ENCODE measurements at places on chromosomes 11 and 22.
A peak's percentile ranks its signal among the peaks of the same experiment; 100 is the strongest.

GRCh38 chr11:71246559-71246958 lies 5.8 kb downstream of the SHANK2 start:
- DNase-seq, result peak; percentile 77

DNA sequence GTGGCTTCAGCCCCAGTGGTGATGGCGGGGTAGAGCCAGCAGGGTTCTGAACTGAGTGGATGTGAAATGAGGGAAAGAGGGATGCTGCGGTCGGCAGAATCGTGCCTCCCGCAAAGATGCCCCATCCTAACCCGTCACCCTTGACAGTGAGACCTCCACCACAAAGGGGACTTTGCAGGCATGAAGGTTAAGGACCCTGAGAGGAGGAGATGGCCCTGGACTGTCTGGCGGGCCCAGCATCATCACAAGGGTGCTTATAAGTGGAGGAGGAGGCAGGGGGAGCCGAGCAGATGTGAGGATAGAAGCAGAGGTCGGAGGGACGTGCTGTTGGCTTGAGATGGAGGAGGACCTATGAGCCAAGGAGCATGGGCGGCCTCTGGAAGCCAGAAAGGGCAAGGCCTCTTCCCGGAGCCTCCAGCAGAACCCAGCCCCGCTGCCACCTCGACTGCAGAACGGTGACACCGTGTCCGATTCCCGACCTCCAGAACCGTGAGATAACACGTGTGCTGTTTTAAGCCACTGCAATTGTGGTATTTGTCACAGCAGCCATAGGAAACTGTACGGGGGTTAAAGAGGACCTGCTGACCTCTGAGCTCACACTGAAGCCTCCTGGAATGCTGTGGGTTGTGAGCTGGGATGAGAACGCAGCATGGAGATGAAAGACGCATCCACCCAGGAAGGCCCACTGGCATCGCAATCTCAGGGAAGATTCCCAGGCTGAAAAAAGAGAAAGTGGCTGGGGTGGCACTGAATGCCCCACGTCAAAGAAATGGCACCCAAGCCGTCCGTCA lies 10.9 kb downstream of the LINC01488 start:
- DNase-seq, result no peak

- DNase-seq, result no peak
Measured at GRCh38 chr22:20551805-20552442, 44.5 kb downstream of the MED15 start.

GRCh38 chr11:108112057-108112456 lies 9.3 kb upstream of the ACAT1 start:
- no peak for DNase-seq

DNA sequence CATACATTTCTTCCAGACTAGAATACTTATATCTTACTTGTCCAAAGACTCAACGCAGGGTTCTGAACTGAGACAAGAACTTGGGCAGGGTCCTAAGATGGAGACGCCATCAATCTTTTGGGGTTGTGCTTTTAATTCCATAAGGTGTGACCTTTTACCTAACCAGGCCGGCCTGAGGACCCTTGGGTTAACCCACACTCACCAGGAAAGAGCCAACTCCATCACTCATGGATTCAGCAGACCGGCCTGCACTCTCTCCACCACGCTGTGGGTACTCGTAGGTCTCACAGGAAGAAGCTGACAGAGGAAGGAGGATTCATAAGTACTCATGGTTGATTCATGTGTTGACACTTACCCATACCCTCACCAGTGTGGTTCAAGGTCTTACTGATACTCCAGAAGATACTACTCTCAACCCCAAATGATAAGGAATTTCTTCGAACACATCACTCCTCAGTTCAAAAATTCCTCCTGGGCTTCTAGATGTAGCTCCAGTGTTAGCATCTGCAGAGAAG lies 36.2 kb downstream of the USP35 start:
- DNase-seq, result no peak

GRCh38 chr11:130177782-130178181 lies 18.2 kb downstream of the ST14 start:
- DNase-seq, result no peak

GRCh38 chr11:43871051-43871450 lies 9.6 kb upstream of the ALKBH3 start:
- no peak for DNase-seq

DNA sequence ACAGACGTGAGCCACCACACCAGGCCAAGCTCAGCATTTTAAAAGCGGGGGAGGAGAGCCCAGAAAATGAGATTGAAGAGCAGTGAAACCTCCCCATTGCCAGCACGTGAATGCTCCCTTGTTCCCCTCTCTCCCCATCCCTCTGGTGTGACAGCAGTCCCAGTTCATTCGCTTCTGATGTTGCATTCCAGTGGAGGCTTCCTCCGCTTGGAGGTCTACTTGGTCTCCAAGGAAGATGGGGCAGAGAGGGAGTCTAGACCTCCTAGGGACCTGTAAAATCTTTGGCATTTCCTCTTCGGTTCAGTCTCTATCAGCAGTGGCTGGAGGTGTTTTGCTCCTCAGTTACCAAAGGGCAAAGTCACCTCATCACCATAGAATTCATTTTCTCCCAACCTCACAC lies 30.2 kb upstream of the EP300 start:
- no peak for DNase-seq

DNA sequence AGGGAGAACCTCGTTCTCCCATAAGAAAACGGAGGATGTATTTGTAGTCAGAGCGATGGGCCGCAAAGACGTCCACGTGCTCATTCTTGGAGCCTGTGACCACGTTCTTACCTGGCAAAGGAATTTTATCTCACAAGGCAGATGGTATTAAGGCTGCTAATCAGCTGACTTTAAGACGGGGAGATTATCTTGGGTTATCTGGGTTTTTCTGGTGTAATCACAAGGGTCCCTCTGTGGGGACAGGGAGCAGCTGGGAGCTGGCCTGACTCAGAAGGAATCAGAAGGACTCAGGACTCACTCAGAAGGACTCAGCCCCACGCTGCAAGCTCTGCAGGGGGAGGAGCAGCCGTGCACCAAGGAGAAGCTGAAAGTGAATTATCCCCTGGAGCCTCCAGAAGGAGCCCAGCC lies 7.5 kb upstream of the SIGIRR start:
- DNase-seq, result no peak

- DNase-seq, result no peak
Measured at GRCh38 chr11:36254713-36255112, 34.5 kb downstream of the COMMD9 start.

DNA sequence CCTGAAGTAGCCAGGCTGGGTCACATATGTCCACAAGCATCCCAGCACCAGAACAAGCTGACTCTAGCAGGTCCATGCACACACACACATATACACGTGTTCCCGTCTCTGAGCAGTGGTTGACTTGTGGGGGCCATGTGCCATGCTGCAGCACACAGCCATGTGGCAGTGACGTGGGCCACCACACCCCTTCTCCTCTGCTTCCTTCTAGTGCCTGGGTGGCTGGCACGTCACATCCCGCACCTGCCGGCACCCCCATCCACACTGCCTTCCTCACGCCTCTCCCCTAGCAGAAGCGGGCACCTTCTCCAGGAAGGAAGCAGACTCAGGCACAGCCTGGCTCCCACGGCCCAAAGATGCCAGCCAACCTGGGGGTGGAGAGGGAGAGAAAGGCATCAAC lies 9.5 kb downstream of the SYT7 start:
- no peak for DNase-seq

DNA sequence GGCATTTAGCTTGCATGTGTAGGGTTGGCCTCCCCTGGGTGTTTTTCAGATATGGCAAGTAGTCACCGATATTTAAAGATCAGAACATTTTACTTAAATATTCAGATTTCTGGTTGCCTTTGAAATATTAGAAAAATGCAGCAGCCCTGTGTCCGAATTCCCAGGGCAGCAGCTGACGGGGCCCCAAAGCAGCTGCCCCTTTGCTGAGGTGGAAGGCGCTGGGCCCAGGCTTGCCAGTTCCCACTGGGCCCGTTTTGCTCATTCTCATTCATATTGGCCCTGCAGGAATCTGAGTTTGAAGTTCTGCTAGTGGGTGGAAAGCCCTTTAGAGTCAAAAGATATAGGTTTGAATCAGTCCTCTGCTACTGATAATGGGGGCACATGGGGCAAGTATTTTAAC lies 692.1 kb downstream of the OPCML start:
- DNase-seq, result no peak

DNA sequence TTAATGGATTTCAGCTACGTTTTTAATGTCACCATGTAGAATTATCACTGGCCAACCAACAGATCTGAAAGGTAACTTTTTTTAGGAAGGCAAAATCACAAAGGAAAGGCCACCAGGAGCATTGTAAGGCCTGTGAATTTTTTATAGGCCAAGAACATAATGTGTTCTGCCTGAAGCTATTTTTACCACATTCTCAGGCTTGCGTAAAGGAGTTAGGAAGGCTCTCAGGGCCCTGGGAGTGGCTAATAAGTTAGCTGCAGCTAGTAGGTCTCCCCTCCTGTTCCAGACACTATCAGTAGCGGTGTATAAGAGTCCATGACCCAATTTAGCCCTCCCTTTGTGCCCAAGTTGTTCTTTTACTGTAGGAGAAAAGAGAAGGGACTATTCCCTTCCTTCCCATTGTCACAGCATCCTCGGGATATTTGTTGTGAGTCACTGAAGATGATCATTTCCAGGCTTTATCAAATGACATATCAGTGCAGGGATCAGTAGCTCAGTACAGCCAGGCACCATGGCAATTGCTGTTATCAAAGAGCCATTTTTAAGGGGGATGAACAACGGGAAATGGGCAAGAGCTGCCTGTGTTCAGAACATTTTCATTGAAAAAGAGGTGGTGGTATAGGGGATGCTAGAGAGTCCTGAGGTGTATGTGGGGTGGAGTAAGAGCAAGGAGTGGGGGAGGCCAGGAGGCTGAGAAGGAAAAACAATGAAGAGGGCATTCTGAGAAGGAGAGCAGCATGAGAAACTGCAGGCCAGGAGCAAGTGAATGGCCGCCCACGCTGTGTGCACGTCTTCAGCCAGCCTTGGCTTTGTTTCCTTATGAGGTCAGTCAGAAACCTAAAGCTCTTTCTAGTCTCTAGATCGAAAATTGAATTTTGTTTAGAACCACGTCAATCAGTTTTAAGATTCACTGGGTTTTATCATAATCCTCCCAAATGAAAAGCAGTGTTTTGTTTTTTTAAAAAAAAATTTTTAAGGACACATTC lies 940.3 kb downstream of the NTM start:
- DNase-seq, result no peak

DNA sequence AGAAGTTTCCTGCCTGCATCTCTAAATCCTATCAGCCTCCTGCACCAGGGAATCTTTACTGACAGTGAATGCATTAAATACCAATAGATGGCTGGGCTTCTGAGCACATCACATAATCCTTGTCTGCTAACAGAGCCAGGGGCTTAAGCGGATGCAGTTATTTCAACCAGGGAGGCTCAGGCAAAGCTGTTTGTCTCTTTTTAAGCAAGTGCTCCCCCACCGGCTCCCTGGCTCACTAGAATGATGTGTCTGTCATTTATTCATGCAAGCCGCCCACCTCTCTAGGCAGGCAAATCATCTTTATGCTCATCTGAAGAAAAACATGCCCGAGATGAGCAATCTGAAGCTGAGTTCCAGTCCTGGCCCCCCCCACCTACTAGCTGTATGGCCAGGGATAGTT lies 182.3 kb downstream of the TENM4 start:
- no peak for DNase-seq

- no peak for DNase-seq
Measured at GRCh38 chr11:39571081-39571480, 1888.4 kb downstream of the LRRC4C start.

DNA sequence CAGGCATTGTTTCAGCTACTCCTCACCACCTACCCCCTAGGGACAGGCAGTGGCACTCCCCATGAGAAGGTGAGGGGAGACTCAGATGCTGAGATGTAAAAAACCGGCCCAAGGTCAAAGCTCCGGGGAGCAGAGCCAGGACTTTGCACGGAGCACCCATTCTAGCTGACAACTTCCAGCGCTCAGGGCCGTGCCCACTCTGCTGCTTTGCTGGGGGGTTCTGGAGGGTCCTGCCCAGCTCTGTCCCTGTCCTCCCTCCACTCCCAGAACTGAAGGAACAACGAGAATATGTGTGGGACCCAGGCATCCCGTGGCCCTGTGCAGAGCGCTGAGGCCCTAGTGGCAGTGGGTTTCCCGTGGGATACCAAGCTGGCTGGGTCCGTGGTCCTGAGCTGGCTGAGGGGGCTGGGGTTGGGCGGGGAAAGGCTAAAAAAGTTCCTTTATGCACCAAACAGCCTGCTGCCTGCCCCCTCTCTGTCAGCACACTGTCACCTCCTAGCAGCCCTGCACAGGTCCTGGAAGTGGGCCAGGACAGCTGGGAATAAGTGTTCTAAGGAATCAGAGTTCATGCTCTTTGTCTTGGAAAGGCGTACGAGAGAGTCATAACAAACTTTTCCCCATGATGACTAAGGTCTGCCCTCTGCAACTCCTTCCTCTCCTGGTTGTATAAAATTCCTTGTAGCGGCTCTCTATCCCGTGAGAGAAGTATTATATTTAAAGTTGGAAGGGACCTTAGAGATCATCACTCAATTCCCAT lies 1.9 kb downstream of the MS4A10 start:
- DNase-seq, result no peak

GRCh38 chr11:88115828-88116755 lies 59.2 kb downstream of the RAB38 start:
- DNase-seq, result no peak

DNA sequence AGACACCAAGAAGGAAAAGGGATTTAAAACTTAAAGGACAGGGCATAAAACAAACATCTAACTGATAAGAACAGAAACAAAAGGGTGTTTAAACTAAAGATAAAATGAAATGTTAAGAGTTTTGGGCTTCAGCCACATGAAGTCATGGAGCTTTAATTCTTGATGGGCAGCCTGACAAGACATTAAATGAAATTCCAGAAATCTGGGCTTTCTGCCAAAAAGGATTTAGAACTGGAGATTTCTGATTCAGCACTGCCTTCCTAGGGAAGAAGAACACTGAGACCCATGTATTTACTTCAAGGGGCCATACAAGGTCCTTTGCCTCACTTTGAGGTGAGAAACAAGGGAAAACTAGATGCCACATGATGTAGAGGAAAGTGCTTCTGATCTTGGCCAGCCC lies 355.9 kb upstream of the RAG2 start:
- no peak for DNase-seq

- DNase-seq, result peak; percentile 92
Measured at GRCh38 chr11:57324154-57324885, 432 bp downstream of the TNKS1BP1 start.

GRCh38 chr11:1549338-1550330 lies 22.4 kb downstream of the DUSP8 start:
- DNase-seq, result no peak

DNA sequence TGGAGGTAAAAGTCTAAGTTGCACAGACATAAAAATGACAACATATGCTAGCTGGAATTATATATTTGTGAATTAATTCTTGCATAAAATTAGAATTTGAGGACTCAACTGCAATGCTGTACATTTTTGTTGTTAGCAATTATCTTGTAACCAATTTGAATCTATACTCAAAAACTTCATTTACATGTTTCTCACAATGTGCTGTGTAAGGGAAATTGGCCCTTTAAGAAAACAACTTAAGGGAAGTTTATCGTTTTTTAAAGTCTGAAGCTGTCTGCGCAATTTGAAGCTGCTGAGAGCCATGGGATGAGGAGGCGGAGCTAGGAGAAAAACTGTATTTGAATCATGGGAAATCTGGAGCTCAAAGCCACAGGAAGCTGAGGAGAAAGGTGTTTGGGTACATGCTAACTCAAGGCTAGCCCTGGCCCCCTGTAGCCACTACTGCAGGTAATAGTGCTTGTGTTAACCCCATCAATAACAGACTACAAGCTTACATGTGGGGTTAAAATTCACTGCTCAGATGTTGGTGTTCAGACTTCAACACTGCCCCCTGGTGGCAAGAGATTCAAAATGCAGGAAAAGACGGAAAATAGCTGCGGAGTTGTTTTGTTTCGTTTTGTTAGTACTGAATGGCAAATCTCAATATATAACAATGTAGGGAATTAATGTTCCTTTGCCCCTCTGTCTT lies 126.1 kb downstream of the BRD1 start:
- peak; percentile 16 for DNase-seq

- DNase-seq, result no peak
Measured at GRCh38 chr11:19829109-19829837, 116.6 kb downstream of the NAV2 start.
